Immature natural killer cell (primary cell): ENCODE measurements at places on chromosomes 5 and 9. TPM values are rescaled to one million over a fixed set of nuclear protein-coding genes. Genes with fewer than 3 reads are reported as not detected.
A peak's percentile ranks its signal among the peaks of the same experiment; 100 is the strongest.

The NDUFAF2 gene
- 20.4 TPM for polyA plus RNA-seq

DNA sequence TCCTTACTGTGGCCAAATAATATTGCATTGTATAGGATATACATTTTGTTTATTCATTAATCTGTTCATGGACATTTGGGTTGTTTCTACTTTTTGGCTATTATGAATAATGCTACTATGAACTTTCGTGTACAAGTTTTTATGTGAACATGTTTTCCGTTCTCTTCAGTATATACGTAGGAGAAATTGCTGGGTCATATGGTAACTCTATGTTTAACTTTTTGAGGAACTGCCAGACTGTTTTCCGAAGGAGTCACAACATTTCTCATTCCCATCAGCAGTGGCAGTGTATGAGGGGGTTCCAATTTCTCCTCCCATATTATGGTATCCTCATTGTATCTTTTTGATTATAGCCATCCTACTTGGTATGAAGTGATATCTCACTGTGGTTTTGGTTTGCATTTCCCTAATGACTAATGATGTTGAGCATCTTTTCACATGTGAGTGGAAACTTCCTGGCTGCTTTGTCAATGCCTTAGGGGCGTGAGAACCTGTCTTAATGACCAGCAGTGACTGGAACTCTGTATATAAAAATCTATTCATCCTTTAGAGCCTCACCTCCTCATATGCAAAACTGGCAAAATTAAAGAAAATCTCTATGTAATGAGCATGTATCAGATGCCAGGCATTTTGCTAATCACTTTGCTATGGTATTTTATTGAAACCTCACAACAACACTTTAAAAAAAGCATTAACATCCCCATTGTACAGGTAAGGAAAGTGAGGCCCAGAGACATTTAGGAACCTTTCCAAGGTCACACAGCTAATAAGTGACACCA is 47.8 kb upstream of the TGFBR1 start:
- DNase-seq = peak; percentile 70
- H3K27me3 ChIP-seq = peaks cover 13% of the 10 kb centered on the region
- peaks cover 95% of the 10 kb centered on the region for H3K4me1 ChIP-seq
- H3K36me3 ChIP-seq = peaks cover 9% of the 10 kb centered on the region
- peak overlapping the region; percentile 93 for H3K4me3 ChIP-seq
- H3K27ac ChIP-seq = peak overlapping the region; percentile 95

GRCh38 chr5:179733772-179734126 is 1.1 kb downstream of the MAML1 start:
- peak overlapping the region; percentile 98 for H3K27ac ChIP-seq
- H3K4me3 ChIP-seq = peak overlapping the region; percentile 94
- H3K4me1 ChIP-seq = peaks cover 43% of the 10 kb centered on the region
- DNase-seq = no peak
- H3K36me3 ChIP-seq = no peaks in the 10 kb centered on the region

- H3K4me1 ChIP-seq = no peaks in the 10 kb centered on the region
- H3K4me3 ChIP-seq = no peak overlapping the region
- H3K27me3 ChIP-seq = peaks cover 5% of the 10 kb centered on the region
- no peaks in the 10 kb centered on the region for H3K36me3 ChIP-seq
Observed at GRCh38 chr9:136328011-136328621, 777 bp downstream of the GPSM1 start.

The TMEM232 gene
- not detected for polyA plus RNA-seq

DNA sequence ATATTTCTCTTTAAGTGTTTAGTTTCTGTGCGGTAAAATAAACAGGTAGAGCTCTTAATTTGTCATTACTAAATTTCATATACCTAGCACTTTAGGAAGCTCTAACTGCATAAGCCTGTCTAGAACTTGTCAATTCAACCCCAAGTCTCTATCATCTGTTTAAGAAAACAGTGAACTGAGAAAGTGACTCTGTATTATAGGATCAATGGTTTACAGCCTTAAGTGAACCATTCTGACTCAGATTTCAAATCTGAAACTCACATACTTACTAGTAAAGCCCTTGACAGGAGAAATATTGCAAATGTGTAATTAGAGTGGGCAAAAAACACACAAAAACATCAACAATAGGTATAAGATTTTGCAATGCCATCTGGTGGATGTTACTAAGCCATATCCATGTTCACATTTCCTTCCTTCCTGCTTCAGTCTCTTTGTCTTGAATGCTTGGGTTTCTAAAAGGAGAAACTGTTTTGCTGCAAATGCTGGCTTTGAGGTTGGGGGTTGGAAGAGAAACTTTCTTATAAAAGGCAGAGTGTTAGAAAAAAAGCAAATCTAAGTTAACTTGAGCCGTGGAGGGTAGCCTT is 101.8 kb downstream of the DOCK8 start:
- H3K27me3 ChIP-seq = no peaks in the 10 kb centered on the region
- H3K4me3 ChIP-seq = no peak overlapping the region
- peaks cover 21% of the 10 kb centered on the region for H3K36me3 ChIP-seq
- no peaks in the 10 kb centered on the region for H3K4me1 ChIP-seq
- DNase-seq = no peak
- no peak overlapping the region for H3K27ac ChIP-seq

GRCh38 chr5:136809382-136809781 is 444.0 kb upstream of the TRPC7 start:
- DNase-seq = no peak
- no peaks in the 10 kb centered on the region for H3K27me3 ChIP-seq
- H3K27ac ChIP-seq = no peak overlapping the region
- no peak overlapping the region for H3K4me3 ChIP-seq
- no peaks in the 10 kb centered on the region for H3K4me1 ChIP-seq
- H3K36me3 ChIP-seq = no peaks in the 10 kb centered on the region

DNA sequence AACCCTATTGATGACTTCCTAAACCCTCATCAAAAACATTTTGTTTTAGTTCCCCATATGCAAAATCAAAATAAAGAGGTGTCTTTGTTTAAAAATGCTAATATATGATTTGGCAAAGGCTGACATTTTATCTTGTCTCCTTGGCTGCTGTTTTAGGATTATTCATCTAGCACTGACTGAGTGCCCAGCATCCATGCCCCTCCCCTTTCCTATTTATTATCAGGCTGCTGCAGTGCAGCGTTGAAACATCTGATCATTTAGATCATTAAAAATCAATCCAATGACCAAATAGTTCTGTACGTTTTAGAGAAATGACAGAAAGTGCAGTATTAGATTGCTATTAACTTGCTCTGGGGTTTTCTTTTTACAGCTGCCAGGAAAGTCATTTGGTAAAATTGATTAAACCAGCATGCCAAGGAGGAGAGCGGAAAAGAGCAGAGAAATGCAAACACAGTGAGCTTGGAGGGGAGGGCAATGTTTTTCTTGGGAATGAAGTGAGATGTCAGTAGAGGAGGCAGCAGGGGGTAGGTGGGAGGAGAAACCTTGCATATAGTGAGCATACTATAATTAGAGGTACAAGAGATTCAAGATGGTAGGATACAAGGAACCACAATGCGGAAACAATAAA is 286.3 kb downstream of the PDE4D start:
- H3K36me3 ChIP-seq = no peaks in the 10 kb centered on the region
- H3K4me3 ChIP-seq = no peak overlapping the region
- no peak overlapping the region for H3K27ac ChIP-seq
- peaks cover 2% of the 10 kb centered on the region for H3K27me3 ChIP-seq
- H3K4me1 ChIP-seq = peaks cover 7% of the 10 kb centered on the region
